Erythroblast (primary cell): ENCODE measurements at places on chromosomes 5 and 9.
A peak's percentile ranks its signal among the peaks of the same experiment; 100 is the strongest.

GRCh38 chr9:109904666-109905065, 124.7 kb downstream of the PALM2AKAP2 start:
- no peak for DNase-seq

GRCh38 chr5:130110328-130110727, 206.1 kb downstream of the CHSY3 start:
- DNase-seq: no peak

GRCh38 chr9:6965566-6965965, 207.8 kb downstream of the KDM4C start:
- DNase-seq: no peak

DNA sequence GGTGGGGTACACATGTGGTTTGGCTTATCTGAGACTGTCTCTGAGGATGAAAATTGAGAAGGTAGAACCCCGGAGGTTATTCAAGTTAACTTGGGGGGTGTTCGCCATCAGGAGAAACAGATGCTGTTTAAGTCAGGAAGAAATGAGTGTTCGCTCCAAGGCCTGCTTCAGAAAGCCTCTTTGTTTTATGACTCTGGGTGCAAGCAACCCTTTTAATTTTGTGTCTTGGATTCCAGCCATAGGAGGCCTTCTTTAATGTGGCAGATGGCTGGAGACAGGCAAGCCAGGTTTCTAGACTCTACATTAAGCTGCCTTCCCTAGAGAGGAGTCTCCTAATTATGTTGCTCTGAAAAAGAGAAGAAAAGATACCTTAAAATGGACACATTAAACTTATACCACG, 4.2 kb upstream of the SMAD5 start:
- no peak for DNase-seq

DNA sequence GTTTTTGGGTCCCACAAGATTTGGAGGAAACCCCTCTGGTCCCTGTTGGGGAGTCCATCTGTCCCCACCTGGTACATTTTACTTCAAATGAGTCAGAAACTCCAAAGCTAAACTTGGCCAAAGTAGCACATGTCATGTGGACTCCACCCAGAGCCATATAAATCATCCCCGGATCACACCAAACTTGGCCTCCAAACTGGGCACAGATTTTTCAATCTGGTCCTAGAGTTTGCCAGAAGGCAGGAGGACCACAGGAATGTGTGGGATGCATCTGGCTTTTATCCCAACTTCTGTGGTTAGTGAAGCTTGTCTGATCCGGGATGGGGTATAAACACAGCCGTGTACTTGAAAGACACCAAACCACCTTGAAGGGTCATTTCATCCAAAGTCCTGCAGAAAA, 66.3 kb downstream of the MAT2B start:
- no peak for DNase-seq

- DNase-seq: no peak
Observed at GRCh38 chr5:9282211-9282610, 263.7 kb downstream of the SEMA5A start.

DNA sequence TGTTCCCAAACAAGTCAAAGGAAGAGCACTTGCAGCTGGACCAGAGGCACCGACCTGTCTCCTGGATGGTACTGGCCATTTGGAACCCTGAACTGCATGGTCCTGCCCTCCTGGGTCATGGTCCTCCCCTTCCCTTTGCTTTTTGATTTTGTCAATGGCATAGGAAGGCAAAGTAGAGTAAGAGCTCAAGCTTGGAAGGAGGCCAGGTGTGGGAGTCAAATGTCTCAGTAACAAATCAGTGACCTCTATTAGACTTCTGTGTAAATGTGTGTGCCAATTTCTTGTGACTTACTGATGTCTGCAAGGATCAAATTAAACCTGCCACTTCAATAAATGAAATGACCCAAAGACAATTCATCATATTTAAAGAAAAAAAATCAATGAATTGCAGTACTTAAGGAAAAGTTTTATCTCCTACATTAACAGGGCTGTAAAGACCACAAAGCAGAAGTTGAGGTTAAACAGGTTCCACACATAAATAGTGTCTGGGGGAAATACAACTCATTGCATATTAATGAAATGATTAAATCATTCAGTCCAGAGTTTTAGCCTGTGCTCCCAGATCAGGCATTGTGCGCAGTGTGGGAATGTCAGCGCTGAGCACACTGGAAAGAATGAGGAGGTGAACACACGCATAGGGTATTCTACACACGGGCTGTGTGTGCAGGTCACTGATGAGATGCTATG, 32.7 kb downstream of the OSMR start:
- DNase-seq: no peak

- no peak for DNase-seq
Observed at GRCh38 chr5:56751572-56752313, 63.6 kb upstream of the MAP3K1 start.

- DNase-seq: peak; percentile 37
Observed at GRCh38 chr5:34656001-34656699, at the start of gene RAI14. Gene RAI14, plus strand, starts transcription at chr5:34656328. Its CDS starts 30,592 bp downstream, at chr5:34686920.

- no peak for DNase-seq
Observed at GRCh38 chr5:149664666-149665415, 65.3 kb upstream of the PPARGC1B start.

- no peak for DNase-seq
Observed at GRCh38 chr9:111197256-111197655, 132.8 kb downstream of the OR2K2 start.

DNA sequence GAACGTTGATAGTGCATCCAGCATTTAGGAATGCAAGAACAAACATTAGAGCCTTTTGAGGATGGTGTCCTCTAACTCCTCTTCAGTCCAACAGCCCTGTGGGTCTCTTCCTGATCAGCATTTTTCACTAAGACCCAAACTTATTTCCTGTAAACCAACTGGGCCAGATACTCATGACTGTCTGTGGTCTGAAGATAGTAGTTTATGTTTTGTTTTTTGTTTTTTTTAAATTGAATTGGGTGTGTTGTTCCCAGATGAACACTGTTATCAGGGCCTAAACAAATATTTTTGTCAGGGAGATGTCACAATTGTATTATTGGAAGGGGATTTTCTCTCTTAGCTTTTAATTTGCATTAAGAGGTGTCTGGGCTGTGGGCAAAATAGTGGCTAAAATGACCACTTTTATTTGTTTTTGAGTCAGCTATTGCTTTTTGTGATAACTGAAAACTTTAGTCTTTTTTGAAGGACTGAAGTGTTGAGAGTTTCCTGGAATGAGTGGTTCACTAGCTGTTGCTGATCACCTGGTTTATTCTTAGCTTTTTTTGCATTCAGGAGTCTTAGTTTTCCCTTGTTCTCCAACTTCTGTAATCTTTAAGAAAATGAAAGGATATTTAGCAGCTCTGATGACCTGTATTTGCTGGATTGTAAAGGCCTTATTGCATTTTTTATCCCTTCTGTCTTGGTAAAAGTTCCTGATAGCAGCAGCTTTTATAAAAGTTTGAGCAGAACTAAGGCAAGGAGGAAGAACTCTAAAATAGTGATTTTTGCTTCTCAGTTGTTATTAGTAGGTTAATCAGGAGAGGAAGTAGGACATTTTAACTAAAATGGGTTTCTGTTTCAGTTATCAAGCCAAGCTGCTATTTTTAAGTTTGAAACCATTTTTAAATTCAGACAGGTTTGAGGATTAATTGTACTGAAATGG, 5.5 kb downstream of the MAN2A1 start:
- peak; percentile 77 for DNase-seq

DNA sequence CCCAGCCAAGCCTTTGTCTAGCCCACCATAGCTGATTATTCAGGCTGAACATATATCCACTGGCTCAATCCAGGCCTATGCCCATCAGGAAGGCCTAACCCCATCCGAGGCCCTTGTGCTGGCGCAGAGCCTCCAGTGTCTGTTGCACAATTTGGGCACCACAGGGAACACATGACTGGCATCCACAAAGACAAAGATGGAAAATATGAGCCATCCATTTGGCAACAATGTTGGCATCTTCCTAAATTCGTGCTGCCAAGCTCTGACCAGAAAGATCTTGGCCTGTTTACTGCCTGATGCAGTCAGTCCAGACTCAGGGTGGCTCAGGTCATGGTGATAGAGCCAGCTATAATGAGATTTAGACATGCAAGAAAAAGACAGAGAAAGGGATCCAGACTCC, 233.8 kb downstream of the PIK3R1 start:
- no peak for DNase-seq

GRCh38 chr5:8864053-8864452, 681.8 kb downstream of the SEMA5A start:
- DNase-seq: peak; percentile 5

DNA sequence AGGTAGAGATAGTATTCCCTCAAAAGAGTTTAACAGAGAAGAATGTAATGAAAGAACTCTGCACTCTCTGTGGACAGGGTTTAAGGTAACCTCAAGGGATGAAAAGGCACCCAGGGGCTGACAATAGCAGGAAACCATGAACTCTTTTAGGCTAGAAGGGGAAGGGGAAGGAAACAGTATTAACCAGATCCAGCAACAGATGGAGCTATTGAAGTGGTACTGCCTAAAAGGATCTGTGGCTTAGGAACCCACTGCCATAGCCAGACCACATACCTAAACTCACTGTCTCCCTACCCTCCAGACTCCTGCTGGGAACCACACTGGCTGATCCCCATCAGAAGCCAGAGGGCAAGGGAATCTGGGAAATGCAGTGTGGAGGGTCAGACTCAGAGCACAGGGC, 35.5 kb downstream of the PLGRKT start:
- no peak for DNase-seq

DNA sequence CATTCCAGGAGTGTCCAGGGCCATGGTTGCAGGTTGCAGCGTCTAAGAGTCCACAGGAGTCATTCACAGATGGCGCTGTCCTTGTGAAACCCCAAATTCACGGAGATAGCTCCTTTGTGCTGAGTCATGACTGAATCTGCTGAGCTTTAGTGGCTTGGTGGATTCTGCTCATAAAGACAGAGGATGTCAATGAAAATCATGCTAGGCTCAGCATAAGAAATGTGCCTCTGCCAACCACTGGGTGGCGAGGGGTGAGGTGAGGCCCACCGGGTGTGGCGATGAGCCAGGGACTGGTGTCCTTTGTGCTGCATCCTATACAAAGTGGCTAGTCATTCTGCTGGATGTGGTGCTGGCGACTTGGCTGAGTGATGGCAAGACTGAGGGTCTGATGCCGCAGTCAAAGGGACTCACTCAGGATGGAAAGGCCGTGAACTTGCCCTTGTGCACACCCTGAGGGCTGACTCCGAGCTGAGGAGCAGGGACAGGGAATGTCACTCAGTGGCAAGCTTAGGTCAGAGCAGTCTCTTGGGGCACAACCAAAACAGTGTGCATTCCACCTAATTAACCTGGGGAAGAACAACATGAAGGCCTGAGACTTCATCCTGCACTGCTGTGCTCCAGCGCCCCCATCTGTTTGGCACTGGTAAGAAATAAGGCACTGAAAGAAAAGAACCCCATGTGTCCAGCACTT, 71.5 kb downstream of the DAP start:
- DNase-seq: peak; percentile 60

DNA sequence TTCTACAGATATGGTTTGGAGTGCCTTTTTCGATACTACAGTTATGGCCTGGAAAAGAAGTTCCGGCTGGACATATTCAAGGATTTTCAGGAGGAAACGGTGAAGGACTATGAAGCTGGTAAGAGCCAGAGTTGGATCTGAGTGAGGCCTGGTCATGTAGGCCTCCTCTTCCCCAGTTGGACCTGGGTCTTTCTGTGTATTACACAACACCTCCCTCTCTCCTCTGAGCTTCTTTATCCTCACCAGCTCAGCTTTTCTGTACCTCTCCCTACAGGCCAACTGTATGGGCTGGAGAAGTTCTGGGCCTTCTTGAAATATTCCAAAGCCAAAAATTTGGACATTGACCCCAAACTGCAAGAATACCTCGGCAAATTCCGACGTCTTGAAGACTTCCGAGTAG, 39.2 kb downstream of the FAXDC2 start:
- DNase-seq: no peak

DNA sequence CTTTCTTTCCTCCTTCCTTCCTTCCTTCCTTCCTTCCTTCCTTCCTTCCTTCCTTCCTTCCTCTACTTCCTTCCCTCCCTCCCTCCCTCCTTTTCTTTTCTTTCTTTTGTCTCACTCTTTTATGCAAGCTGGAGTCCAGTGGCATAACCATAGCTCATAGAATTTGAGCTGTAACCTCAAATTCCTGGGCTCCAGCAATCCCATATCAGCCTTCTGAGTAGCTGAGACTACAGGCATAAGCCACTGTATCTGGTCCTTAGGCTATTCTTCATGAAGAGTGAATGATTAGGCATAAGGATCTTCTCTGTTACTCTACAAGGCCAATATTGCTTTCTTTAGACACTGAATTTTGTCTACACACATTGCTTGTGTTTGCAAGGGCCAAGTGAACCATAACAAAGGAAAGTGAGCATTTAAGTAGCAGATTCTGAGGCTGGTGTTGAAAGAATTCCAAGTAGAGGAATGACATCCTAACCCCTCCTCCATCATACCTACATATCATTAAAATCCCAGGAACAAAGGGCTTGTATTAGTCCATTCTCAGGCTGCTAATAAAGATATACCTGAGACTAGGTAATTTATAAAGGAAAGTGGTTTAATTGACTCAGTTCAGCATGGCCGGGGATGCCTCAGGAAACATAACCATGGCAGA, 293.2 kb downstream of the HCN1 start:
- no peak for DNase-seq

- DNase-seq: no peak
Observed at GRCh38 chr5:52173133-52173532, 614.6 kb upstream of the ITGA1 start.
